CD4-positive, alpha-beta T cell treated with Interleukin-1 beta for 1 hour (primary cell): ENCODE measurements at places on chromosomes 4 and X.

DNA sequence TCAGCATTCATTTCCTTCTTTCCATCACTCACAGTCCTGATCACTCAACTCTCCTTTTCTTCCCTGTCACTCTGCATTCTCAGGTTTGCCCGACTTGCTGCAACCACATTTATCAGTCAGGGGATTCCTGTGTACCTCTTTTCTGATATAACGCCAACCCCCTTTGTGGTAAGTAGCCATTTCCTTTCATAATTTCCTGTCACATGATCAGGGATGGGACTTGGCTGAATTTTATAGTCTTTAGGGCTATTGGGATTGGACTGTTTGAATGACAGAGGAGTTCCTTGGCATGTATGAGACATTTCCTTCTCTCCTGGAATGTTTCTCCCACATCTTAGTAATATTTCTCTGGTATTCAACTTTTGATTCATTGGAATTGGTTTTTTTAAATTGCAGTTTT, 11.0 kb downstream of the PGM2 start:
- DNase-seq, result no peak

- DNase-seq, result no peak
Observed at GRCh38 chr4:119648398-119648797, 19.8 kb upstream of the PDE5A start.

GRCh38 chr4:154348657-154349056, 142.9 kb downstream of the DCHS2 start:
- no peak for DNase-seq

- DNase-seq, result no peak
Observed at GRCh38 chr4:122674371-122674770, 53.5 kb upstream of the IL21 start.

- DNase-seq, result no peak
Observed at GRCh38 chrX:87403551-87403950, 114.1 kb upstream of the KLHL4 start.

- DNase-seq, result no peak
Observed at GRCh38 chr4:132076829-132077228, 1072.3 kb upstream of the PCDH10 start.

GRCh38 chr4:95249426-95250021, 299.2 kb downstream of the UNC5C start:
- DNase-seq, result no peak

- DNase-seq, result no peak
Observed at GRCh38 chr4:106192131-106192530, 123.9 kb downstream of the TBCK start.

GRCh38 chr4:113116414-113117357, 67.2 kb downstream of the ANK2 start:
- no peak for DNase-seq

DNA sequence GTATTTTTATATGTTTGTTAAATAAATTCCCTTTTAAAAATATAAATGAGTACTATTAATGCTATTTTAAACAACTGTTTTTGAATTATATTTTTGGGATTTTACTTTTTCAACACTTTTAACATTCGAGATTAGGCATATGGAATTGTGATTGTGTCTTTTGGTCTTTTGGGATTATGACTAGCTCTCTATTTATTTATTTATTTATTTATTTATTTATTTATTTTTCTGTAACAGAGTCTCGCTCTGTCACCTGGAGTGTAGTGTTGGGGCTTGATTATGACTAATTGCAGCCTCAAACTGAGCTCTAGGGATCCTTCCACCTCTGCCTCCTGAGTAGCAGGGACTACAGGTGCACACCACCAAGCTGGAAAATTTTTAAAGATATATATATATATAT, 1101.6 kb downstream of the FAM133A start:
- no peak for DNase-seq
